GF-D8 (cell line): ENCODE measurements at places on chromosomes 12 and 14.

DNA sequence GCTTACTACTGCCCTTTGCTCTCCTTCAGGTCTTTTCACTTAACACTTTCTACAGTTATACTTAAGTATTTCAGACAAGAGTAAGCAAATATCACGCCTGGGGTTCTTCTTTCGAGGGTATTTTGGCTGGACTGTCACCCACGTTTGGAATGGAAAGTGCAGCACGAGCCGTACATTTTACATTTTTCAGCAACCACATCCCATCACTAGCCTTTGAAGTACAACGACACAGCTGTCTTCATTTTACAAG is 349 bp upstream of the FAM177A1 start:
- no peak for DNase-seq

DNA sequence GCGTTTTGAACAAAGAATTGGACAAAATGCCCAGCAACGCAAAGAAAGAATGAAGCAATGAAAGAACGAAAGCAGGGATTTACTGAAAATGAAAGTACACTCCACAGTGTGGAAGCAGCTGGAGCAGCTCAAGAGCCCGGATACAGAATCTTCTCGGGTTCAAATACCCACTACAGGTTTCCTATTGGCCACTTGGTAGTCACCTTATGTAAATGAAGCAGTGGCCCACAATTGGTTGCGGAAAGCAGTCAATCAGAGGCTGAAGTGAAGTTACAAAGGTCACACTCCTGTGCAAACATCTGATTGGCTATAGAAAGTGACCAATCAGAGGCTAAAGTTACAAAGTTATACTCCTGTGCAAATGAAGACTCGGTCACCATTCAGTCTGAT is 15.0 kb upstream of the PPP1R13B start:
- no peak for DNase-seq

- DNase-seq = no peak
Measured at GRCh38 chr12:42557586-42558172, 31.9 kb downstream of the PRICKLE1 start.

DNA sequence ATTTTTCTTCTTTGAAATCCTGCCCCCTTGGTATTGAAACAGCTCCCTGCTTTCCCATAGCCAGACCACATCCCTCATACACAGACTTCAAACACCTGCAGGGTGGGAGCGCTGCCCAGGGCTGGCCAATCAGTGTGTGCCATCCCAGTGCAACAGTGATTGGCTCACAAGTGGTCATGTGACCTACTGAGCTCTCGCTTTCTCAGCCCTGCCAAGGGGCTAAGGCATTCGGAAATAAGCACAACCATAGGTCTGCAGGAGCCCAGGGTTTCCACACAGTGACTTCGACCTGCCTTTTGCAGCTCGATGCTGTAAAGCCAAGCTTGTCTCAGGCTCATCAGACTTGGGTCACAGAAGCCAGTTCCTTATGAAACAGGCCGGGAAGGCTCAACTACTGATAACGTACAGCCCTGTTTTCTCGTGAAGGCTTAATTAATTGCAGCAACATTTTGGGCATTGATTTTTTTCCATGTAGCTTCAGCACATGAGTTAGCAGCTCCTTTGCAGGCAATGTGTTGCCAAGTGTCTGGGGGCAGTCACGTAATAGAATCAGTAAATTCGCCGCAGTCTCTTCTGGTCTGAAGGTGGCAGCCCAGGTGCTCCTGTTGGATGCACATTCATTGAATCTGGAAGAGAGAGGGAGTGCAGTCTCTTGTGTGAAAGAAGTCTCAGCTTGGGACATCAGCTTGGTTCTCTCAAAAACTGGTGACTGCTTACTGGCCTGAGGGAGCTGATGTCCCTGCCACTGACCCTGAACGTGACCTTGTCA is 1091.8 kb downstream of the AACS start:
- DNase-seq = no peak

DNA sequence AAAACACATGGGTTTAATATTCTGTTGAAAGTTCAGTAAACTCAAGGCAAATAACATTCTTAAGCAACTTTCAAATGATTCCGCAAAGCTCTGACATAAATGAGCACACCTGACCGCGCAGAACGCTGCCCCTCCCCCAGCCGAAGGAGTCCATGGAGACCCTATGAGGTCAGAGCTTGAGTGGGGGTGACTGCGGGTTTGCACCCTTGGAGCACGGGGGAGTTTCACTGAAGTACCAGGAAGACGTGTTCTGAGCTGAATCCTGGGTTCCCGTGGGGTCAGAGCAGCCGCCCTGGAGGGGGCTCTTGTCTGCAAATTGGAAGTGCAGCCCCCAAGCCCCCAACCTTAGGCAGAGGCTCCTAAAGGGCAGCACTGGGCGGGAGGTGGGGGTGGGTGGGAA is 324.1 kb upstream of the SFSWAP start:
- no peak for DNase-seq
